GM06990 (cell line): ENCODE measurements at places on chromosomes 7 and 10.

- no peak for DNase-seq
These were observed 89.9 kb downstream of the ADCY1 start for GRCh38 chr7:45663965-45664633.

GRCh38 chr7:82423446-82423845, 20.1 kb downstream of the CACNA2D1 start:
- DNase-seq, result no peak

DNA sequence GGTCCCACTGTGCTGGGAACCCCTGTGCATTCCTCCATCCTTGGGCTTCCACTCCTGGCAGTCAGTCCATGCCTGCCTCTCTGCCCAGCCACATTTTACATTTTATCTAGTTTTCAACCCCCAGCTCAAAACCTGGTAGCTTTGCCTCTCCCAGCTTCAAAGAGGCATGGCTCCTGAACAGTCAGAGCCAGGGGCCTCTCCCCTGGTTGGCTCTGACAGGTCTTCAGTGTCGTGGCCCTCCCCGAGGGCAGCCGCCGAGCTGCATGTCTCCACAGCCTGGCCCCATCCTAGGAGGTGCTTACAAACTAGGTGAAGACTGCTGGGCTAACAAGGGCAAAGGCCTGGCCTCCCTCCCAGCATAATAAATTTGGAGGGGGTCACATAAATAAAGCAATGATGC, 14.8 kb downstream of the COBL start:
- no peak for DNase-seq

DNA sequence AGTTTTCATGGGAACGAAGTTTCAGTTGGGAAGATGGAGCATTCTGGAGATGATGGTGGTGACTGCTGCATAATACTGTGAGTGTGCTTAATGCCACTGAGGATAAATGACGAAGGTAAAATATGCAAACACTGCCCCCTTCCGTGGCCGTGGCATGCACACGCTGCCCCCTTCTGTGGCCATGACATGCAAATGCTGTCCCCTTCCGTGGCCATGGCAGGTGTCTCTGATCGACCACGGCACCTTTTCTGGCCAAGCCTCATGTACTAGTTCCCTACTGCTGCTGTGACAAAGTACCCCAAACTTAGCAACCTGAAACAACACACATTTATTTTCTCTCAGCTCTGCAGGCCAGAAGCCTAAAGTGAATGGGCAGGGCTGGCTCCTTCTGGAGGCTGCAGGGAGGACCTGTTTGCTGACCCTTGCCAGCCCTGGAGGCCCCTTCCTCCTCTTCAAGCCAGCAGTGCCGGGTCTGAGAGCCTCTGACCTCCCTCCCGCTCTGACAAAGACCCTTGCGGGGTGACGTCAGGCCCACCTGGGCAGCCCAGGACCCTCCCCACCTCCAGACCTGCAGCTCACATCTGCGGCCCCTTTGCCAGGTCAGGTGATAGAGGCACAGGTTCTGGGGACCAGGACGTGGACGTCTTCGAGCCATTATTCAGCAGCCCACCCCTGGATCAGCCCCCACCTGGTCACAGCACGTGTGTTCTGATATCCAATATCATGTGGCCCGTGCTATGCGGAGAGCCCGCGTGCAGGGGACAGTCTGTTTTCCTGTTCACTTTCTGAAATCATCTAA, 82.0 kb downstream of the MICALL2 start:
- no peak for DNase-seq

- no peak for DNase-seq
These were observed 16.0 kb downstream of the GPER1 start for GRCh38 chr7:1103789-1104515.

DNA sequence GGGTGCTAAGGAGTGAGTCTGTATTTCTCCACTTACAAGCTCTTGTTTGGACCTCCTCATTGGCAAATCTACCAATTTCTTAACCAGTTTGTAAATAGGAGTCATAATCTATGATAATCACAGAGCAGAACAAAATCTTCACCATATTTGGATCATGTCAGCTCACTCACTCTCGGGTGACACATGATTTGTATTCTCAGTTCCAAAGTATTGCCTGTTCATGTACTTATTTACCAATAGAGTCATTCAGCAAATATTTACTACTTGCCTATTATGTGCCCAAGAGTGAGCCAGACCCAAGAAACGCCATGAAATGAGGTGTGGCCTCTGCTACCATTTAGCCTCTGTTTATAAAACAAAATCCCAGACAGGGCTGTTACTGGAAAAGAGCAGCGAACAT, 114.8 kb downstream of the TSPAN12 start:
- DNase-seq, result no peak

- DNase-seq, result no peak
These were observed 118.9 kb downstream of the CFAP58 start for GRCh38 chr10:104472505-104472904.

DNA sequence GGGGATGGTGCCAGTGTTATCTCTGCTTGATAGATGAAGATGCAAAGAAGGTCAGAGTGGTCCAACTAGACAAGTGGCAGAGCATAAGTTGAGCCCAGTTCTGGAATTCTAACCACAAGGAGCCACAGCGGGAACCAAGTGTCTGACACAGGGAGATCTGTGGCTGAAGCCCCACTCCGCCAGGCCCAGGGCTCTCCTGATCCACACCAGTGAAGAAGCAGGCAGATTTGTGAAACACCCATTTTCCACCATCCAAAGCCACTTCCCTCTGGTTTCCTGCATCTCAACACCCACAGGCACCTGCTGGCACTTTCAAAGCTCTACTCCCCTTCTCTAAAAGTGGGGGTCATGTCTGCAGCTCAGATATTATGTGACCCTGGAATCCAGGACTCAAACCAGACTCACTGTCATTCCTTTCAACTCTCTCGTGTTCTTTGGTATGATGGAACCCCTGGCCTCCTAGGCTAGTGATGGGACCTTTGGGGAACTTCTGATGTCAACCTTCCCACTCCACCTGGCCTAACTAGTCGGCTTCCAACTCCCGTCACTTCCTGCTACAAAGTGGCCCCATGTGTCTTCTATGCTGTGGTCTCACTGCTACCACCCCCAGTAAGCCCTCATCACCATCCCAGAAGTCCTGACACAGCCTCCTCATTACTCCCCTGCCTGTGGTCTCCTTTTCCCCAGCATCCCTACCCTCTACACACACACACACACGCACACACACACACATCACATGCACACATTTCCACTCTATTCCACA, 177.6 kb downstream of the GRID1 start:
- no peak for DNase-seq

DNA sequence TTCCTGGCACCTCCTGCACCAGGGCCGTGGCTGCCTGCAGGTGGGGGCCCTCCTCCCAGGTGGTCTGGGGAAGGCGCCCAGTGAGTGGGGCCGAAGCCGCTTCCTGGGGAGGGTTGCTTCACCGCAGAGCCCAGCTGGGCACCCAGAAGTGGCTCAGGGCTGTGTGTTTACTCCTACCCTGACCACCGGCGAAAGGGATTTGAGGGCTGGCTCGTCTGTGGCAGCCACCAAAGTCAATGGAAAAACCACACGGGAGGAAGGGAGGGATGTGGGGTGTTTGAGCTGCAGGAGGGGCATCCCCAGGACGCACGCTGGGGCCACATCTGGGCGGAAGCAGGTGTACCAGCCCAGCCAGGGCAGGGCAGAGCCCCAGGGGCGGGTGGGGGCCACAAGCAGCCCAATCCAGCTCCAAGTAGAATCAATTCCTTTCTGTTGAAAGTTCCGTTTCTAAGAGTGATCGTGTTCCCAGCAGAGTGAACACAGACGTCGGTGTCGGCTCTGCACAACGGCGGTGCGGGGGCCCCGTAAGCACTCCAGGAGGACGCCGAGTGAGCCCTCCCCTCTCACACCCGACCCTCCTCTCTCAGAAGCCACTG, 69.9 kb downstream of the FOXL3 start:
- DNase-seq, result no peak

DNA sequence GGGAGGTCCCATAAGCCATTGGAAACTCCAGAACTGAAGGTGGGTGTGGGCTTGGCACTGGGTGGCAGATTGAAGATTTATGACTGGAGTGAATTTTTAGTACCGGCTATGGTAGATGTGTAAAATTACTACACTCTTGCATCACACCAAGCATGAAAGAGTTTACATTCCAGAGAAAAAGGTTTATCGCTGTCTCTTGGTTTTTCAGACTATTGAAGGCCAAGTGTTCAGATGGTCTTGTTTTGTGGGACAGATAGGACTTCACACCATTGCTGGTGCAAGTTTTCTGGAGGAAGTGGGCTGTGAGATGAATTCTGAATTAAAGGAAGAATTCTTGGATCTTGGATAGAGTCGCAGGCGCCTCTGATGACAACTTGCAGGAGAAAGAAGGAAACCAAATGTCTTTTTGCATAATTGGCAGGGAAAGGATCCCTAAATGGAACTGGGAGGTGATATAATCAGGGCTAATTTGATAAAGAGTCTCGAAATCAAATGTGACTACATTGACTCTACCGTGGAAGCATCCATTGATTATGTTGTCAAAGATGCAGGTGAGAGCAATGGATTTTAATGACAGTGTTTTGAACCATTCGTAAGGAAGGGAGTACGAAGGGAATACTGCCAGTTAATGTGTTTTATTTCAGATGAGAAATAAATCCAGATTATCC, 14.2 kb upstream of the NMT2 start:
- DNase-seq, result no peak

- no peak for DNase-seq
These were observed 78.5 kb upstream of the INSIG1 start for GRCh38 chr7:155219154-155219531.

DNA sequence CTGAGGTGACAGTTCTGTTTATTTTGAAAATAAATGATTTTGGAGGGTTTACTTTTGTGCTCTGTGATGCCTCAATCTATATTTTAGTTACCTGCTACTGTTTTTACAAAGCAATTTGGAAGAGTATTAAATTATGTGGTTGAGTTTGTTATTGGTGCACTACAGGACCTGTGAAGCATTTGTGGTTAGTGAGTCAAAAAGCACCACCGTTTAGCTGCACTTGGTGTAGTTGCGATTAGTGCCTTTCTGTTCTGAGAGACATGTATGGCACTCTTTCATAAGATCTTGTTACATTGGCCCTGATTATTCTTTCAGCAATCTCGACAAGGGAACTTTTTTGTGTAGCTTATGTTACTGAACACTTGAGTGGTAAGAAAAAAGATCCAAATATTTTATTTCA, 132.2 kb downstream of the BBS9 start:
- no peak for DNase-seq

- DNase-seq, result no peak
These were observed 74.8 kb downstream of the PARP12 start for GRCh38 chr7:139987691-139988516.

DNA sequence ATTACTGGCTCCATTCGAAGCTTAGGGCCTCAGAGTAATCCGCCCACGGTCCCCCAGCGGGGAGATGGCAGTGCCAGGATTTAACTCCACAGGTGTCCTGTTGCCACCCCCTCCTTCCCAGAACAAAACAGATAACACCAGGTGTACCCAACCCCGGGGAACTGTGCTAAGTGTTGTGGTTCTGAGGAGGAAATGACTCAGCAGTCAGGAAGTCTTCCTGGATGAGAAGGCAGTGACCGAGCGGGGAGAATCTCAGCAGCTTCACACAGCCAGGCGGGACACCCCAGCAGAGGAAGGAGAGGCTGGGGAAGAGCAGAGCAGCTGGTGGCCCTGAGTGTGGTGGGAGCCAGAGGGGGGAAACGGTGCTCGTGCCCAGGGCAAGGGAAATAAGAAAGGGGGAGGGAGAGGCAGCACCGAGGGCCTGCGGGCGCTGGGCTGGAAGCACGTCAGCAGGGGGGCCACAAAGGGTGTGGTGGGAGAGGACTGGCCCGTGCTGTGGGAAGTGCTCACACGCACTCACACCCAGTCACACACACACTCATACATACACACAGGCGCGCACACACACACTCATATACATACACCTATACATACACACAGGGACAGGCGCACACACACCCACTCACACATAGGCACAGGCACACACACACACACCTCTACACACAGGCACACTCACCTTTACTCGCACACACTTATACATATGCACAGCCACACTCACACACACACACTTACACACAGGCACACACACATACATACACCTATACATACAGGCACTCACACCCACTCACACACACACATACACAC, 59.8 kb upstream of the CHST15 start:
- peak; percentile 62 for DNase-seq

- DNase-seq, result no peak
These were observed 8.7 kb downstream of the GALNTL5 start for GRCh38 chr7:151964951-151965350.

DNA sequence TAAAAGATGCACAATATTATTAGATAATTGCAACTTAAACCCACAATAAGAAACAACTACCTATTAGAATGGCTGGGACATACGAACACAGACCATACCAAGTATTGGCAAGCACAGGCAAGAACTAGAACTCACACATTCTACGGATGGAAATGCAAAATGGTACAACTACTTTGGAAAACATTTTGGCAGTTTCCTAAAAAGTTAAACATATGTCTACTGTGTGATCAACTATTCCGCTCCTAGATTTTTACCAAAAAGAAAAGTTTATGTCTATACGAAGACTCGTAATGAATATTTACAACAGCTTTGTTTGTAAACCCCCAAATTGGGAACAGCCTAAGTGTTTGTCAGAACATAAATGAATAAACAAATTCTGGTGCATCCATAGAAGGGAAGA, 194.7 kb downstream of the FGFR2 start:
- no peak for DNase-seq

GRCh38 chr7:12013983-12014382, 182.0 kb upstream of the THSD7A start:
- no peak for DNase-seq

GRCh38 chr10:130079614-130080460, 30.8 kb downstream of the C10orf143 start:
- no peak for DNase-seq
